SK-N-DZ (cell line): ENCODE measurements at places on chromosomes 13 and 19.
A peak's percentile ranks its signal among the peaks of the same experiment; 100 is the strongest.

DNA sequence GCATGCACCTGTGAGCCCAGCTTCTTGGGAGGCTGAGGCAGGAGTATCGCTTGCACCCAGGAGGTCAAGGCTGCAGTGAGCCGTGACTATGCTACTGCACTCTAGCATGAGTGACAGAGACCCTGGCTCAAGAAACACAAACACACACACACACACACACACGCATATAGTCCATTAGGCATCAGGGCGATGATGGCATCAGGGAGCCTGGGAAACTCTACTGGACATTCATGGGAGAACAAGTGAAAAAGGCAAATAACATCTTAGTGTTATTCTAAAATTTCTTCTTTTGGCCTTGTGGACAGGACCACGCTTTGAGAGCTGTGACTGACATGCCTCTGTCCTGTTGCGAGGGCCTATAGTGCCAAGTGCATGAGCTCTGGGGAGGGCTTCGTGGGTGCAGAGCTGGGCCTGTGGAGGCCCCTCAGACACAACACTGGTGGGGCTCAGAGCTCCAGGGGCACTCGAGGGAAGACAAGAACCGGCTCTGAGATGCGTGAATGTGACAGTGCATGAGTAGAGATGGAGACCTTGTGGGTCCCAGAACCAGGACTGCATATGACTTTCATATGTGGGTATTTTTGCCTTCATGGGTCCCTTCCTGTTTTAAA is 8.0 kb upstream of the USF2 start:
- DNase-seq: no peak

GRCh38 chr19:27746691-27747380 is 1466.1 kb downstream of the UQCRFS1 start:
- DNase-seq: peak; percentile 10

DNA sequence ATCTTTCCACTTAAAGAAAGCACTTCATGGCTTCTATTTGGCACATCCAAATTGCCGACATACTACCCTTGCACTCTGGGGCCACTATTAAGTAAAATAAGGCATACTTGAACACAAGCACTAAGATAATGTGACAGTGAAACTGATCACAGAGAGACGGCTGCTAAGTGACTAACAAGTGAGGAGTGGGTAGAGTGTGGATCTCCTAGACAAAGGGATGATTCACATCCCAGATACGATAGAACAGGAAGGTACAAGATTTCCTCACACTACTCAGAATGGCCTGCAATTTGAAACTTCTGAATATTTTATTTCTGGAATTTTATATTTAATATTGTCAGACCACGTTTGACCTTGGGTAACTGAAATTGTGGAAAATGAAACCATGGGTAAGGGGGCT is 1721.8 kb upstream of the SPRY2 start:
- DNase-seq: no peak

DNA sequence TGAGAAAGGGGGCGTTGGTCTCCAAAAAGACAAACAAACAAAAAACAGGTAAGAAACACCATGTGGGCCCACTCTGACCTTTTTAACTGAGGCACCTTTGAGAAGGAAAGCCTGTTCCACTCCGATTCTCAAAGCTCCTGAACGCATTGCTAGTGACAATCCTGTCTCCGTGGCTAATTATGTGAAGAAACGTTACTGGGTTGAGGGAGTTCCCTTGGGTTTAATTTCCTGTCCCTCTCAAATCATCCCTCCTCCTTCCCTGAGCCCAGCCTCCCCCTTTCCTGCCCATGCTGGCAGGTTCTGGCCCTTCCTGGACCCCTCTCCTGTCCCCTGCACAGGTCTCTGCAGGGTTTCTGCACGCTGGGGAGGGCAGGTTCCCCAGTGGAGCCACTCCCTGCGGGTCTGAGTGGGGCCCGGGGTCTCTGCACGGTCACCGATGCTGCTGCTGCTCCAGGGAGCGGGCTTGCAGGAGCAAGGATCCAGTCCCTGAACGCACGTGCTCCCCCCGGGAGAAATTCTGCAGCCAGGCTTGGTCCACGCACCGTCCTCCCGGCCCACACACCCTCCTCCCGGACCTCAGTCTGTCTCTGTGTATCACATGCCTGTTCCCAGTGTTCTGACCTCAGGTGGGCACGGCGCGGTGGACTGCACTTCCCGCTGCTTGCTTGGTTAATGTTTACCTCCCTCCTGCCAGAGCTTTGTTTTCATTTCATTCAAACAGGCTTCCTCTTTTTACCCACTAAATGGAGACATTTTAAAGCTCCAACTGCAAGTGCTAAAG is 76.4 kb upstream of the MCF2L start:
- DNase-seq: no peak

GRCh38 chr13:49220036-49220855 is at the start of gene MLNR:
MLNR (plus strand) TSS chr13:49220338; CDS start chr13:49220338, 0 bp downstream.
- peak; percentile 50 for DNase-seq

DNA sequence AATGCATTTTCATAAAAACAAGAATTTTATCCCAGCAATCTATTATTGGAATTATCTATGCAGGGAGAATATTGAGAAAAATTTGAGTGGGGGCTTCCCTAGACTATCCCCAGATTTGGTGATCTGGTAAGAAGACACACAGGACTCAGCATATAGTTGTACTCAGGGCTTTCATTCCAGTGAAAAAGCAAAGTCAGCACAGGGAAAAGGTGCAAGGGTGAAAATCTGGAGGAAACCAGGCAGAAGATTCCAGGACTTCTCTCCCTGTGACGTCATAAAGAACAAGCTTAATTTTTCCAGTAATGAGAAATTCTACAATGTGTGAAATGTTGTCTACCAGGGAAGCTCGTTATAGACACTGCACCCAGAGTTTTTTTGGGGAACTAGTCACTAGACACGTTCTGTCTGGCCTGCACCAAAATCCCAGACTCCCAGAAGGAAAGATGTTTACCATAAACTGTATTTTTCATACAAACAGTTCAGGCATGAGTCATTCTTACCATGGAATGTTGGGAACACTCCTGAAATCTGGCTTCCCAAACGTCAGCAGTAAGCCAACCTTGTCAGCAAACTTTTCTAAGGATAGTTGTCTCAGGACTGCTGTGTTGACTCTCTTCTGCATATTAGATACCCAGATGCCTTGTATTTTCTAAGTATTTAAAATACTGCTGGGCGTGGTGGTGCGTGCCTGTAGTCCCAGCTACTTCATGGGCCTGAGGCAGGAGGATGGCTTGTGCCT is 107.4 kb downstream of the DNAJC3 start:
- DNase-seq: no peak

DNA sequence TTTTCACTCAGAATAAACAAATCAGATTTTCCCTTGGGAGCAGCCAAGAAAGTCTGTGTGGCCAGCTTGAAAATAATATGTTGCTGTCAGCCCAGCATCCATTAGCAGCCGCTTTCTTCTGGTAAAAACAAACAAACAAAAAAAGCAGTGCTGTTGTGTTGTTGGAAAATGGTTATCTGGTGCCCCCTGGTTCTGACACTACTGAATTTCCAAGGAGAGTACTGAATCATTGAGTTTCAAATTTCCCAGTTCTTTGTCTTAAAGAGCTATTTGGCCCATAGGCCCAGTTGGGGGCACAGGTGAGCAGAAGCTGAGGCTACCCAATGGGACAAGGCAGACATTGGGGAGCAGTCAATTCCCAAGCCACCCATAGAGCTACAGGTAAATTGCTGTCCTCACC is 995.9 kb downstream of the UQCRFS1 start:
- no peak for DNase-seq

- DNase-seq: no peak
These were observed 10.5 kb downstream of the PMIS2 start for GRCh38 chr19:35596366-35596999.

DNA sequence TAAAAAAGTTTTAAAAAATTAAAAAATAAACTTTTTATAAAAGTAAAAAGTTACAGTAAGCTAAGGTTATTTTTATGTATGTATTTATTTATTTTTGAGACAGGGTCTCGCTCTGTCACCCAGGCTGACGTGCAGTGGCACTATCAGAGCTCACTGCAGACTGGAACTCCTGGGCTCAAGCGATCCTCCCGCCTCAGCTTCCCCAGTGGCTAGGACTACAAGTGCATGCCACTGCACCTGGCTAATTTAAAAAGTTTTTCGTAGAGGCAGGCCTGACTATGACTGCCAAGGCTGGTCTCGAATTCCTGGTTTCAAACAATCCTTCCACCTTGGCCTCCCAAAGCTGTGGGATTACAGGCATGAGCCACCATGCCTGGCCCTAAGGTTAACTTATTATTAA is 64.1 kb downstream of the CDADC1 start:
- DNase-seq: no peak

DNA sequence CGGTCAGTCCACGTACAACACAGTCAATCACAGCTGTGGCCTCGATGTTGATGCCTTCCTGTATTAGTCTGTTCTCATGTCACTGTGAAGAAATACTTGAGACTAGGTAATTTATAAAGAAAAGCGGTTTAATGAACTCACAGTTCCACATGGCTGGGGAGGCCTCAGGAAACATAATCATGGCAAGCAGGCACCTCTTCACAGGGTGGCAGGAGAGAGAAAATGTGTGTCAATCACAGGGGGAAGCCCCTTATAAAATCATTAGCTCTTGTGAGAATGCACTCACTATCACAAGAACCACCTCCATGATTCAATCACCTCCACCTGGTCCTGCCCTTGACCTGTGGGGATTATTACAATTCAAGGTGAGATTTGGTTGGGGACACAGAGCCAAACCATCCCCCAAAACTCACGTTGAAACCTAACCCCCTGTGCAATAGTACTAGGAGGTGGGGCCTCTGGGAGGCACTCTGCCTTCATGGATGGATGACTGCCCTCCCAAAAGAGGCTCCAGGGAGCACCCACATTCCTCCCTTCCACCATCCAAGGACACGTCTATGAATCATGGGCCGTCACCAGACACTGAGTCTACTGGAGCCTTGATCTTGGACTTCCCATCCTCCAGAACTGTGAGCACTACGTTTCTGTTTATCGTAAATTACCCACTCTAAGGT is 2.3 kb upstream of the PROZ start:
- no peak for DNase-seq
